ENCODE measurements at places on chromosomes 5 and 9.

DNA sequence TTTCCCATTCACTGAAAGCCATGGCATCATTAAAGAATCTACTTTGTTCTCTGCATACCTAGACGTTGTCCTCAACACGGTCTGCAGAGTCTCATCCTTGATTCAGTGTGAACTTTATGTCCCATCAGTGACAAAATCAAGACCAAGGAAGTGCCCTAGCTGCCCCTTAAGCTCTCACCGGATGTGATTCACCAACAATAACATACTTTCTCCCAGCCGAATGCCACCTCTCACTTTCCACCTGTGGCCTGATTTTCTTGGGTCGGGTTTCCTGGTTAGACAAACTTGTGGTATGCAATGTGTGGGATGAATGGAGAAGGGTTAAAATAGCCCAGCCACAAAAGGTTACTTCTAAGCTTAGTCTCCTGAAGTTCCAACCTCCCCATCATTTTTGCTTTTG, 145.3 kb upstream of the PAPPA start:
- DNase-seq = no peak

DNA sequence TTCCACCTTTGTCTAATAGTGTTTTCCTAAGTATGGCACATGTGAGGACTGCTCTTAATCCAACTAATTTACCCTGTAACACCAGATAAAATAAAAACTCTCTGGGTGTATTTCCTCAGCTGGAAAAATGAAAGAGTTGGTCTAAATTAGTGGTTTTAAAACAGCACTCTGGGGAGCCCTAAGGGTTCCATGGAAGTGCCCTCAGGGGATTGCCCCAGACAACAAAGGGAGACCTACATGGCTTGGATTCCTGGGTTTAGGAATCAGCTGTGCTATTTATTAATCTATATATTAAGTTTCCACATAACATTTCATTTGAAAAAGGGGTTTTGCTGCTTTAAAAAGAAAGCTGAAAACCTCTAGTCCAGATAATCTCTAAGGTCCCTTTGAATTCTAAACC, 20.2 kb downstream of the ADAMTS6 start:
- DNase-seq = no peak

DNA sequence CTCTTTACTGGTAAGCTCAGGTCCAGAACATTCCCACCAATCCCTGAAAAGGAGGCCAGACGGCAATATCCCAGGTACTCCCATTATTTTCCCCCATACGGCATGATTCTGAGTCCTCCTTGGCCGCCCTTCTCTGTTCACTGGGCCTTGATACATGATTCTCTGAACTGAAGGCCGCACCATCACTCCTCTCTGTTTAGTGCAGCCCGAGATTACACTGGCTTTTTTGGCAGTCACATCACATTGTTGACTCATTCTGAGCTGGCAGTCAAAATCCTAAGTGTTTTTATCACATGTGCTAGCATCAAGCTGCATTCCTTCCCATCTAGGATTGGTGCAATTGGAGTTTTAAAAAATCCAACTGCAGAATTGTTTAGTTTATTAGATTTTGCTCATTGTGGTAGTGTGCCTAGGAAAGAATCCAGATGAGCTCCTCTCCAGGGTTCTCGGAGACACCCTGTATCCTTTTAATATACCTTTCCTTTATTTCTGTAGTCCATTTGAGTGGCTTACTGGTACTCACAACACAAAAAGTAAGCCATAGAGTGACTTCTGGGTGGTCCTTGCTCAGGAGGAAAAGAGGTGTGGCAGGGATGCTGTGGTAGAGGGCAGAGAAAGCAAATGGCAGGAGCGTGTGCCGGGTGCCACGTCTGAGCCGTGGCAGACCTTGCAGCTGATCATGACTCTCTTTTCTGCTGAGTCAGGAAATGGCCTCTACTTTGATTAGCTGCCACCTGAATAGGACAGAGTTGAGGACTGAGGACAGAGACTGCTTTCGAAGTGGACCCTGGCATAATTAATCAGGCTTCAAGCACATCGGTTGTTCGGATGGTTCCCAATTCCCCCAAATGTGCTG, 121.1 kb upstream of the IL12B start:
- DNase-seq = no peak

DNA sequence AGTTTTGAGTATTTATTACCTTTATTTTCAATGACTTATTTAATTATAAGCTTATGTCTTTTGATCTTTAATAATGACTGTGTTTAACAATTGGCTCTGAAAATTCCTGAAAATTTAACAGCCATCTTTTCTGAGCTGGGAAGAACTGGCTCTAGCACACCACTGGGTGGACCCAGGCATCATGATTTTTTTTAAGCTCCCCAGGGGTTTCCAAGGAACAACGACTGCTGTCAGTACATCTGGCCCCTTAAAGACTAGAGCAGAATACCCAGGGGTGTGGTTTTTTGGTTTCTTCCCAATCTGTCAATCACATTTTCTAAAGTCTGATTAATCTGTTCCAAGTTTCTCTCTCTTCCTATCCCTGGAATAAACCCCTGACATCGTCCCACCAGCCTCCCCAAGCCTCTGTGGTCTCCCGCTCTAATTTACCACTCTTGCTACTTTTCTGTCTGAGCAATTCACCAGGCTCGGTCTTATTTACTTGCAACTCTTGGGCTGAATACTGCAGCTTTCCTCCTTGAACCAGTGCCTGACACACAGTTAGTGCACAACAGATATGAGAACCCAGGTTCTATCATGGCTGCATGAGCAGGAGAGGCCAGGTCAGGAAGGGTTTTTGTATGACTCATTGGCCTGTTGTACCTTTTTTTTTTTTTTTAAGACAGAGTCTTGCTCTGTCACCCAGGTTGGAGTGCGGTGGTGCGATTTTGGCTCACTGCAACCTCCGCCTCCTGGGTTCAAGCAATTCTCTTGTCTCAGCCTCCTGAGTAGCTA, 321.9 kb downstream of the ZSWIM6 start:
- no peak for DNase-seq

DNA sequence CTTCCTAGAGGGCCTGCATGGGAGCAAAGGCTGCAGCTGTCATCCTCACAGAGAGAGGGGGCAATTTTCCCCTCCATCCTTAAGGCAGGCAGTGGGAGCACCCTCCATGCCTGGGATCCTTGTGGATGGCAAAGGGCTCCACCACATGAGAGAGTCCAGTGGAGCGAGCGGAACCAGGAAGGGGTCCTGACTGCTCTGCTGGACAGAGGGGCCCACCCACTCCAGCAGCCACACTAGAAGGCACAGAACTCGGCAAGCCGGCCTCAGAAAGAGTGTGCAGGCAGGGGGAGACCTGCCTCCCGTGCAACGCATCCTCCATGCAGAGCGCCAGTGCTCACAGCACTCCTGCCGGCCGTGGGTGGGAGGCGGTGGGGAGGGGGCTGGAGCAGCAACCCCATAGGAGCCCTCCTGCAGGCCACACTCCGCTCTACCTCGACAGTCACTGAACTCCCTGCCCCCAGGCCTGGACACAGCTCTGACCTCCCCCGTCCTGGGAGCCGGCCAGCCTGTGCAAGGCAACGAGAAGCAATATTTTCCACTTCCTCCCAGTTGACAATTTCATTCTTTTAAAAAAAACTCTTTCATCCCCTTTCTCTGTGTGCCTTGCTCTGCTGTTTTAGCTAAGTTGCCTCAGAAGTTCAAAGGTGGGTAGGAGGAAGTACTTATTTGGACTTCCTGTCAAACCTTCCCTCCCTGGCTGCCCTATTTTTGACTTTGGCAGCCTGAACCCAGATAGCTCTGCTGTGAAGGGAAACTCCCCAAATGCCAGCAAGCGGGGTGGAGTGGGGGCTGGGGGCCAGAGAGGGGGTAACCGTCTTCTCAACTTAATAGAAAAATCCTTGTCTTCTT, 5.3 kb upstream of the LCP2 start:
- no peak for DNase-seq

DNA sequence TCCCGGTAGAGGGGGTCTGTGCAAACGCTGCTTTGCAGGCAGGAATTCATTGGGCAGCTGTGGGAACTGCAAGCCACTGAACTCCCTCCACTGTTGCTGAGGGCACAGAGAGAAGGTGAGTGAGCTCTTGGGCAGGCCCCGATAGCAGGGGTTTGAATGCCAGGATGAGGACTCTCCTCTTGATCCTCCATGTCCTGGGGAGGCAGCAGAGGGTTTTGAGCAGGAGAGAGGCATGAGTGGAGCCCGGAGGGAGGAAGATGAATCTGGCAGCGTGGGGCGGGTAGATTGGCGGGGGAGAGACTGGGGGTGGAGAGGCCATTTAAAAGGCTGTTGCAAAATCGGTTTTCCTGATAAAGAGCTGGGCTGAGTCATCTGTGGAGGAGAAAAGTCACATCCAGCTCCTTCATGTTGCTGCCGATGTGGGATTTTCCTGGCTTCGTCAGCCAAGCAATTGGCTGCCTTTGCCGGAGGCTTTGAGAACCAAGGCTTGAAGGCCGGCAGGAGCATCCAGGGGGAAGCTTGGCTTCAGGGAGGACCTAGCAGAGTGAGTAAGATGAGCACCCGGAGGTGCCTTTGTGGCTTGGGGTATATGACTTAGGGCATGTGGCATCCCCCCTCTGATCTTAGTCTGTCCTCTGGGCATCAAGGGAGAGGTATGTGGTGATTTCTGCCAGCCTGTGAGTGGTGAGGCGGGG, at the start of gene SYNPO:
TSS of gene SYNPO (plus strand) at position 350 of the 695 bp plus-strand sequence. CDS start 7,616 bp downstream, outside the sequence.
- no peak for DNase-seq

DNA sequence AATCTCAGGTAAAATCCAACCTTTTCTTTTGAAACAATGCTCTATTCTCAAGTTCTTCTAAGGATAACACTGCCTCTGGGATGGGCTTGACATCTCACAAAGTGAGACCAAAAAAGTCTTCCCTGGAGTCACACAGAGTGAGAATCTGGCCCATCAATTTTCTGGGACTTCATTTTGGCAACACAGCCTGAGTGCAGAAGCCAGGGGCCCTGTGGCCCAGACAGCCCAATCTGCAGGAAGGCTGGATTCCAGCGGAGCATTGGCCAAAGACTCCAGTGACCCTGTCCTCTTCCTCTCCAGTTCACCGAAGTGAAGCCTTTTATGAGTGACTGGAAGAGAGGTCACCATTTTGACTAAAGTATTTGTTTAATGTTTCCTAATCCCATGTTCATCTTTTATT, 105.1 kb downstream of the PLK2 start:
- DNase-seq = no peak

- no peak for DNase-seq
Measured at GRCh38 chr9:121831869-121832268, 180.4 kb downstream of the DAB2IP start.

DNA sequence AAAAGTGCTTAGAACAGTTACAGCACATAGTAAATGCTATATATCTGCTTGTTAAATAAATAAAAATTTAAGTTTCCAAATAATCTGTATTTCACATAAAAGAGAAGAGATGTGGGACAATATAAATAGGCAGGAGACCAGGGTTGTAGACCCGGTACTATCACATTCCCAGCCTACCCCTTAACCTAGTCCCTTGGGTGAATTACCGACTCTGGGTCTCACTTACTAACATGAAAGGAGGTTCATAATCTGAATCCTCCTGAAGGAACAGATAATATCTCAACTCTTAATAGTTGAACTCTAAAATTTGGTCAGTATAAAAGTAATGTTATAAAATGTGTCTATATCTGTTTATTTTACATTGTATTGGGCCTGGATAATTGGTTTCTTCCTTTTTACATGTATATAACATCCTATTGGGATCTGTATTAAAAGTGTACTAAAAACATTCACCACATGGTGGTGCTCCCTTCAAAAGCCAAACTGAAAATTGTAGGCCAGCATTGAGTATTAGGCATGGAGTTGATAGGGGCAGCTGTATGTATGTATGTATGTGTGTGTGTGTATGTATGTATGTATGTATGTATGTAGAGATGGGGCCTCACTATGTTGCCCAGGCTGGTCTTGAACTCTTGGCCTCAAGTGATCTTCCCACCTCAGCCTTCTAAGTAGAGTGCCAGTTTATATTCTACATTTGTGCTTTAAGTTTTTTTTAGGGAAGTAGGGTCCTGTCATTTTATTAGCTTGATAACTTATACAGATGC, 64.2 kb upstream of the ABL1 start:
- DNase-seq = no peak

DNA sequence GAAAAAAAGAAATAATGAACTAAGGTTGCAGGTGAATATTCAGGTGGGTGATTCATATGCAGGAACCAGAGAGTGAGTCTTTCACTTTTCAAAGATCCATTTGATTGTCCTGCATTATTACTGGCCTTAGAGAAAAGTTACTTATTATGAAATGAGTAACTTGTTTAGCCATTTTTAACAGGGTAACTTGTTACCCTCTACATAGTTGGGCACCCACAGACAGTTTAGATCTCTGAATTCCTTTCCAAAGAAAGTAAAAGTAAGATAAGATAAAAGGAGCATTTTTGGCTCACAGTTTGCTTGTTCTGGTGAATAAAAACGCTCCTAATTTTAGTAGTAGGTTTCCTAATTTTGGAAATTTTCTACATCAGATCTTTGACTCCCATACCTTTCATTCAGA, 54.1 kb upstream of the DAB2 start:
- DNase-seq = no peak

DNA sequence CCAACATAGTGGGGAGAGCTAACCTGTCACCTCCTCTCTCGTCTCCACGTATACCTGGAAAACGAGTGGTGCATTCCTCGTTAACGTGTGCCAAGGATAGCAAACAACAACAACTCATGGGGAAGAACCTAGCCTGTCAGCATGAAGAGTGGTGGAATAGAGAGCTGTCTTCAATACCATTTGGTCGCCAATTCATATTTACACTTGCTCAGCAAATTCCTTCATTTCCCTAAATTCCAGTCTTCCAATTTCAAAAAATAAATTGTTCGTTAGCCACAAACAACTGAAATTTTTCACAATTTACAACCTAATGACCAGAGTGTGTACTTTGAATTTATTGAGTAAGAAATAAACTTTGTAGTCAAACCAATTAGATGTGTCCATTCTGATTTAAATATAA, 344.8 kb downstream of the NTRK2 start:
- DNase-seq = no peak

DNA sequence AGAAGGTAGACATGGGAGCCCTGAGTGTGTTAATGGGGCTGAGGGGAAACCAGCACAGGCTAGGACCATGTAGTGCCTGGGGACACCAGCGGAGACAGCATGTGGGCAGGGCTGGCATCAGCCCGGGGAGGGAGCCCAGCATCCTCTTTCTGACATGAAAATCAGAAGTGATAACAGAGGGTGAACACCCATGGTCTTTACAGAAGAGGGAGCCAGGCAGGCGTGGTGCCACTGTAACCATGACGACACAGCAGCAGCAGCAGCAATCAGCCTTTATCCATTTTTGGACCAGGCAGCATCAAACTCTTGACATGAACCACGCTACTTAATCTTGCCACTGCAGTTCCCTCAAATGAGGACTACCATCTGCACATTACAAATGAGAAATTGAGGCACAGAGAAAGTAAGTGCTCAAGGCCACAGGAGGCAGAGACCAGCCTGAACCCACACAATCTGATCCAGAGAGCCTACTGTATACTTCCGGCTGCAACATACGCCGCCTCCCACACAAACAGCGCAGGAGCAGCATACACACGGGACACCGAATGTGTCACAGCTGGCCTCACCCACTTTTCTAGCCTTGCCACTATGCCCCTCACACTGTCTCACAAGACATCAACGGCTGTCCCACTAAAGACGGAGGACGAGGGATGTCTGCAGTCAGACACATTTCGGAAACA, 23.8 kb downstream of the CAMSAP1 start:
- no peak for DNase-seq

- no peak for DNase-seq
Measured at GRCh38 chr9:97868859-97869258, 15.8 kb downstream of the FOXE1 start.

GRCh38 chr9:137802021-137802420, 75.6 kb upstream of the CACNA1B start:
- DNase-seq = no peak

Data from stimulated activated CD4-positive, alpha-beta T cell treated with anti-CD3 and anti-CD28 coated beads, Interleukin-1b, Interleukin-23, amount 100 ng/mL, for 1 hour (primary cell).